ENCODE measurements at places on chromosomes 1 and 21.

GRCh38 chr1:86852782-86853408 lies 61.0 kb downstream of the SELENOF start:
- no peak for DNase-seq

- DNase-seq = no peak
Measured at GRCh38 chr1:8889925-8890785, 11.7 kb upstream of the ENO1 start.

GRCh38 chr1:84889437-84889836 lies 3.6 kb downstream of the LPAR3 start:
- DNase-seq = no peak

GRCh38 chr1:245480393-245481120 lies 325.8 kb downstream of the KIF26B start:
- DNase-seq = no peak

DNA sequence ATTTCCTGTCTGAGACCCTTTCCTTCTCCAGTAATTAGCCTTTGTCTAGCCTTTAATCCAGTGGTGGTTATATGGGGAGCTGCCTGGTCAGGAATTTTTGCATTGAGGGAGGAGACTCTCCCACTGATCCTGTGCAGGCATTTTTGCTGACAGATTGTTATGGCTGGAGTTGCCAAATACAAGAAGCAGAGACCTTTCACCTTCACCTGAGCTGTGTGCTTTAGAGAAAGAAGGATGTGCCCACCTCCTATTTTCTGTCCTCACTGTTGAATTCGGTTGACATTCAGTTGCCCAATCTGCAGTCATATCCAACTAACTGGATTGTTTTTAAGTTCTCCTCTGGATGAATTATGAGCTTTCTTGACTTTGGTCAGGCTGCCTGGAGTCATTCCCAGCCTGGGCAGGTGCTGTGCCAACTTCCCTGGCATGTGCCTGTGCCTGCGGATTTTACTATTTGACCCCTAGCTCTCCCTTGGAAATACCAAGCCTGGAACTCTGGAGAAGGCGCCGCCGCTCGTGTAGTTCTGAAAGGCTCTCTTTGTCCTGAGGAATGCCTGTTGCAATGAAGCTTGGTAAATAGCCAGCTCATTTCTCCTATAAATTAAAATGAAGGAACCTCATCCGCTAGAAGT lies 143.9 kb downstream of the NOS1AP start:
- no peak for DNase-seq
